ENCODE measurements at places on chromosomes 6 and 20.

DNA sequence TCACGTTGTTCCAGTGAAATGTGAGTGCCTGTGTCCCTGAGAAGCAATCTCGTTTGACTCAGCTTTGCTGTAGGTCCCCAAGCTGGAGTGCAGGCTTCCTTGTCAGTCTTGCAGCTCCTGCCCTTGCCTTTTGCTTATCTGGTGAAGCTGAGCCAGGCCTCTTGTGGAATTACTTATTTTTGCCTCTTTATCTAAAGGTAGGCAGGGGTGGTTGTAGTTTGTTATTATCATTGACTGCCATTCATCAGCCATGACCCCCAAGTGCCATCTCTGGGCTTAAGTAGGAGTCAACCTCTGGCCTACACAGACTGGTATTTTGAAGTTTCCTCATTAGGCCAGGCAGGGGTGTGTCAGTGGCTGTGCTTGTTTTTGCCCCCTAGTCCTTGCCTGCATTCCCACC is 2.1 kb downstream of the TMEM14B start:
- DNase-seq = no peak

DNA sequence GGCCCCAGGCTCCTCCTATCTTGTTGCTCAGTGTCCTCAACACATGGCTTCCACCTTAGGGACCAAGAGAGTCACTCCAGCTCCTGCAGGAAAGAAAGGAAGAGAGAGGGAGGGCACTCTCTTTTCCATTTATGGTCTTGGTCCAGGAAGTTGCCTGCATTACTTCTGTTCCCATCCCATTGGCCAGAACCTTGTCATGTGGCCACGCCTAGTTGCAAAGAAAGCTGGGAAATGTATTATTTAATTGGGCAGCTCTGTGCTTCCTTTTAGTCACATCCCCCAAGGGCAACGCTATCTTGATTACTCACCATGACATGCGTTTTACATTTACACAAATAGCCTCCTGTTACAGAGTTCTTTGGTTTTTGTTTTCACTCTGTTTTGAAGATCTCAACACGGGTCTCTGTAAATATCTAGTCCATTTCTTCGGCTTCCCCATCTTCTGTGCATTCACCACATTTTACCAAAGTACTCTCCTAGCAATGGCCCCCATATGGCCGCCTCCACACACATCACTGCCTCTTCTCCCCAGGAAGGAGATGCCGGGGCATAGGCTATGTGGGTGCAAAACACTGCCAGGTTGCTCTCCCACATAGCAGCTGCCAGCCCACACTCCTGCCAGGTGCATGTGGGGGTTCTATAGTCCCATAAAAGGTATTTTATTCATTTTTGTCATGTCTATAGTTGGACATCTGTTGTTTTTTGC is 35.7 kb upstream of the ZMYND8 start:
- DNase-seq = no peak

DNA sequence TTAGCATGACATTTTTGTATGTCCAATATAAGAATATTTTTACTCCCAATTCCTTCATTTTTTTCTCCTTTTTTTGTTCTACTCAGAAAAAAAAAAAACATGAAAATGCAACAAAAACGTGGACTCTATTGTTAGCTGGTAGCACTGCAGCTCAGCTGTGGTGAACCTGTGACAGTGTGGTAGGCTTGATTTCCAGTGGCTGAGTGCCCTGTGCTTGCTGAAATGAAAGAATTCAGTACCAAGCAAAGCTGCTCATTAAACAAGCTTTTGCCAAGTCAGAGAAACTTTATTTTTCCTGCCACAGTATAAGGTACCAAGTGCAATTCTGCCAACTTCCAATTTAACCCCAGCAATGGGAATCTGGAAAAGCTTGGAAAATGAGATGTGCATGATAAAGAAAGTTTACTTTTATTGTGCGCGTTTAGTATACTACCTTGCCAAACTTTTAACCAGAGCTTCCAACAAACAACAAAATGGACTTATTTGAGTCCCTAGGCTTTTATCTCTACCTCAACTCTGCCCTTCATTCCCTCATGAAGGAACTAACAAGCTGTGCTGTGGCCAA is 215.2 kb downstream of the SLC35F1 start:
- no peak for DNase-seq

- no peak for DNase-seq
These were observed 404.2 kb upstream of the CITED2 start for GRCh38 chr6:139778688-139779087.

DNA sequence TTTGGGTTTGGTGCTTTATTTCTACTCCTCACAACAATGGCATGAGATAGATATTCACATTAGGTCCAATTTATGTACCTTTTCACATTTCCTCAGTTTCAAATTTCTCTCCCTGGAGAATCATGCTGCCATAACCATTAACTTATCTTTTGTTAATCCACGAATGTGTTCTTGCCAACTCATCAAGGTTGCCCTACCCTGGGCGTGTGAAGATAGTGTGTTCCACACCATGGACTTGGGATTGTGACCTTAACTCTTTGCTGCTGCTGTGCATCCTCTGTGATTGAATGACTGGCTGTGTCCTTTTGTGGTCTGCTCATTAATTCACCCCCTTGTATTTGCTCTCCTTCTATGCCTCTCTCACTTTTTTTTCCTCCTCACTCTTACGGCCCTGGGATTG is 34.2 kb upstream of the SNRPB2 start:
- no peak for DNase-seq

Data from stimulated activated CD4-positive, alpha-beta T cell treated with anti-CD3 and anti-CD28 coated beads, Interleukin-1b, Interleukin-23, amount 100 ng/mL, for 4 hours (primary cell).